ENCODE measurements at places on chromosomes 6 and 20.
A peak's percentile ranks its signal among the peaks of the same experiment; 100 is the strongest.

- DNase-seq, result peak; percentile 12
Observed at GRCh38 chr6:29887330-29887818, 55.0 kb upstream of the HLA-A start.

DNA sequence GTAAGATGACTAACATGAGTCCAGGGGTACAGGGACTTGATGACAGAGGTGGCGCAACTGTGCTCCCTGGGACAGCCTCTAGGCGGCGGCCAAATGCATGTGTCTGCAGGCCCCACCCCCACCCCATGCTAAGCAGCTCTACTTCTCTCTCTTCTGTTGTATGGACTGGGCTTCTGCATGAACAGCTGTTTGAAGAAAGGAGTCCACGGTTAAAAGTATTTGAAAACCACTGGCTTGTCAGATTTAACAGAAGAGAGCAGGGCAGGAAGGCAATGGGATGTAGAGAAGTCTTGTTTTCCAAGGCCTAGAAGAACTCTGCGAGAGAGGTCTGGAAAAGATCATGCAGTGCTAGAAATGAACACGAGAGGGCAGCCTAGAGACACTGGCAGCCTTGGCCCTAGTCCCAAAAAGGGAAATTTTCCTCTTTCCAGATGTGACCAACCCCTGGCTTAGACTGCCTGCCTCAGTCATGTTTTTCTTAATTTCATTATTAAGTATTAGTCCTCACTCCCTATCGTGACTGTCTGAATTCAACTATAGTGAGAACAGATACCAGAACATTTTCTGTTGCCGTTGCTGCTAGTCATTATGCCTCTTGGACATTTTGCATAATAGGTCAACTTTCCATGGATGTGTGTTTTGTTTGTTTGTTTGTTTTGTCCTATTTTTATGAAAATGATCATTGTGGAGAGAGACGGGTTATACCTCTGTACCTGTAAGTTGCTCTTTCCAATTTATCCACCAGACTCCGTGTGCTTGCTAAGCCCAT is 265.0 kb downstream of the ADGRG6 start:
- DNase-seq, result peak; percentile 51

- no peak for DNase-seq
Observed at GRCh38 chr6:170037541-170038250, 253.2 kb downstream of the DLL1 start.

DNA sequence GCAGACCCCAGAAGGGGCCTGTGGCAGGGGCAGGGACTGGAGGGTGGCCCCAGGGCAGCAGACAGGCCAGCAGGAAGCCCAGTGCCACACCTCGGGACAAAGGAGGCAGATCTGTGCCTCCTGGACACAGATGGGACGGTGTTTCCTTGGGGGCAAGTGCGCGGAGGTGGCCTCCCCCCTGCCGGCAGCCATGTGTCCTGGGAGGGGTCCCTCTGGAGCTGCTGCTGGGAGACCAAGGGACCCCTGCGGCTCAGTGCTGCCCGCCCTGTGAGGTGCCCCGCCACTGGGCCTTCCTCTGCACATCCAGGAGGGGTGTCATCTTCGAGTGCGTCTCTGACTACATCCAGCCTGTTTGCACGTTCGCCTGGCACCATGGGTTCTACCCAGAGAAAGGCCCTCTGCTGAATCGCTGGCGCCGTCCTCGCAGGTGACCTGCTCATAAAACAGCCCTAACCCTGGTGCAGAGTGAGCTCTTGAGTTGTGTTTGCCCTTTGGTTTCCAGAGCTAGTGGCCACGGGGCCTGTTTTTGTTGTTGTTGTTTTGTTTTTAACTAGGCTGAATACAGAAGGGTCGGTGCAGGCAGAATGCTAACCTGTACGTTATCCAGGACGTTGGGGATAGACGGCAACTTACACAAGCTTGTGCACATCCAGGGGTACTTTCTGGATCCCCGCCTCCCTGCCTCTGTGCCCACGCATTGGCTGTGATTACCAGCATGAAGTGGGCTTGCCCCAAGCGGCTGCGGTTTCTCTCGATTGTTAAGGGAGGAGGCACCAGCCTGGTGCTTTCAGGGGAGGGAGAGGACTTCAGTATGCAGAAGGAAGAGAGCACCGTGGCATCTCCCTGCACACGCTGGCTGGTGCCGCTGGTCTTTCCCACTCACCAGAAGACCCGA is 1.3 kb upstream of the KCNQ2 start:
- DNase-seq, result no peak

DNA sequence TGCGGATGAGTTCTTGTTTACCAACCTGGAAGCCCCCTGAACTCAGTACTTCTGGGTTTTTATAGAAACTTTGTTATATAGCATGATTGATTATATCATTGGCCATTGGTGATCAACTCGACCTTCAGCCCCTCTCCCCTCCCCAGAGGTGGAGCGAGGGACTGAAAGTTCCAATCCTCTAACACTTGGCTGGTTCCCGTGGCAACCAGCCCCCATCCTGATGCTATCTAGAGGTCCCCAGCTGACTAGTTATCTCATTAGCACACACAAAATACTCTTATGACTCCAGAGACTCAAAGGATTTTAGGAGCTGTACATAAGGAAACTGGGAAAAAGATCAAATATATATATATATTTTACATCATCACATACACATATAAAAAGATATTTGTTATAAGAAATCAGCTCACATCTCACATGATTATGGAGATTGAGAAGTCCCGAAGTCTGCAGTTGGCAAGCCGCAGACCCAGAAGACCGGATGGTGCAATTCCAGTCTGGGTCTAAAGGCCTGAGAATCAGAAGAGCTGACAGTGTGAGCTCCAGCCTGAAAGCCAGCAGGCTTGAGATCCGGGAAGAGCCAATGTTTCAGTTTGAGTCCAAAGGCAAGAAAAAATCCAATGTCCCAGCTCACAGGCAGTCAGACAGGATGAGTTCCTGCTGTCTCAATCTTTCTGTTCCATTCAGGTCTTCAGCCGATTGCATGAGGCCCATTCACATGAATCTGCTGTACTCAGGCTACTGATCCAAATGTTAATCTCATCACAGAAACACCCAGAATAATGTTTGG is 179.3 kb upstream of the DTNBP1 start:
- no peak for DNase-seq

- no peak for DNase-seq
Observed at GRCh38 chr6:106973018-106973835, 1.3 kb downstream of the CD24 start.

GRCh38 chr6:90195094-90195829 is 101.4 kb downstream of the BACH2 start:
- DNase-seq, result no peak

- no peak for DNase-seq
Observed at GRCh38 chr20:17538517-17539170, 7.5 kb upstream of the BFSP1 start.

- no peak for DNase-seq
Observed at GRCh38 chr6:14711056-14711703, 534.7 kb upstream of the JARID2 start.

- no peak for DNase-seq
Observed at GRCh38 chr6:52735071-52735470, 28.2 kb downstream of the GSTA2 start.

GRCh38 chr6:84871925-84872324 is 107.5 kb upstream of the TBX18 start:
- no peak for DNase-seq

DNA sequence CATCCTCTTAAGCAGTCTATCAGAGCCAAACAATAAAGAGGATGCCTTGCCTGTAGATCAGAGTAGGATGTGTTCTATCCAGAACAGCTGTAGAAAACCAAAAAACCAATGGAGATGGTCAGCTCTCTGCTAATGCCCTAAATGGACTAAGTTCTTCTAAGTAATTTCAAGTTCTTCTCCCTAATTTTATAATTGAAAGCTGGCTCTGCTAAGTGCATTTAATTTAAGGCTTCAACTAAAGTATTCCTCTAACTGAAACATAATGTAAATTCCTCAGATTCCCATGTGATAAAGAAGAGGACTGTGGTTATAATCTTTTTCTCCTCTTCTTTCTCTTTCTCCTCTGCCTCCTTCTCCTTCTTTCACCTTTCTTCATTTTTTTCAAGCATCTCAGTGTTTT is 709.5 kb downstream of the KIF16B start:
- DNase-seq, result no peak

DNA sequence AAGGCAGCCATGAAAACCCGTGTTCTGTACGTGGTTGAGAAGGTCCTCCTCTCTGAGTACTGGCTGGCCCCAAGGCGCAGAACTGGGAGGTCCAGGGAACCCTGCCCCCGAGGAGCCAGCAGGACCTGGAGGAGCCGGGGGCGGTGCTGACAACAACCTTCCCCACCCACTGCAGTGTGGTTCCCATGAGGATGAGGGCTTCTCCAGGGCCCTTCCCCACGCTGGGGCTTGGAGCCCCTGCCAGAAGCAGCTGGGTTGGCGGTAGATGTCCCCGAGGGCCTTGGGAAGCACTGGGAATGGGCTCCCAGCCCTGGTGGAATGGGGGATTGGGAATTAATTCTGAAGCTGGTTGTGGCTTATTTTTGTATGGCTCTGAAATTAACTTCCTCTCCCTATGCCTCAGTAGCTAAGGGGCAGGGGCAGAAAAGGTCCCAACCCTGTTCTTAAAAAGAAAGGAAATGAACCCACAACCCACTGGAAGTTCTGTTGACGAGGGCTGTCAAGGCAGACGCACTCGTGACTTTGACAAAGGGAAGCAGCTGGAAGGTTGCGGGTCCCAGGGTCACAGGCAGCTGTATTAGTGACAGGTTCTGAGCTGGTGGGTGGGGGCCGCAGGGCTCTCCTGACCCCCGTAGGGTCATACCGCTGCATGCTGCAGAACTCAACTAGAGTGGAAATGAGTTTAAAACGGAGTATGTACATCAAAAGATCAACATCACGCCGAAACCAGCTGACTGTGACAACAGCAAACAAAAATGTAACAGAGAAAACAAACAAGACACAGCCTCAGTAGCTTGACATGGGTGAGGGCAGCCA is 13.9 kb upstream of the HELZ2 start:
- DNase-seq, result no peak

- DNase-seq, result no peak
Observed at GRCh38 chr6:166341977-166342348, 382 bp downstream of the SFT2D1 start.

DNA sequence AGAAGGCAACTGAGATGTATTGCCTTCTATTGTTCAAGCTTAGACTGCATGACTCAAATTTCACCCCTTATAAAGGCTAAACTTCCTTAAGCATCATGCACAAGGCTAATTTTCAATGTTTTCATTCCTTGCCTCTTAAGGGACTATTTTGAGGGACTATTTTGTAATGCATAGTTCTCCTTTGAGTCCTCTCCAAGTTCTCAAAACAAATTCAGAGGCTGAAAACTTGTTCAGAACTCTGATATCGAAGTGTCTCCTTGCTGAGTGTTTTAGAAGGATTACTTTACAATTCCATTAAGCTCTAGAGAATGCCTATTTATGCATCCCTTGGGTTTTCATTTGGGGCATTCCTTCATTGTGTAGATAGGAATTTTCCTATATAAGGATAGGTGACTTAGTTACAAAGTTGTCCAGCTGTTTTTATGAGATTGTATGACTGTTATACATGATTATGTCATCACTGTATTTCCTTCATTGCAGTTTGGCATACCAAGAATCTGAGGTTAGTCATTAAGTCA is 41.7 kb downstream of the COL19A1 start:
- no peak for DNase-seq

DNA sequence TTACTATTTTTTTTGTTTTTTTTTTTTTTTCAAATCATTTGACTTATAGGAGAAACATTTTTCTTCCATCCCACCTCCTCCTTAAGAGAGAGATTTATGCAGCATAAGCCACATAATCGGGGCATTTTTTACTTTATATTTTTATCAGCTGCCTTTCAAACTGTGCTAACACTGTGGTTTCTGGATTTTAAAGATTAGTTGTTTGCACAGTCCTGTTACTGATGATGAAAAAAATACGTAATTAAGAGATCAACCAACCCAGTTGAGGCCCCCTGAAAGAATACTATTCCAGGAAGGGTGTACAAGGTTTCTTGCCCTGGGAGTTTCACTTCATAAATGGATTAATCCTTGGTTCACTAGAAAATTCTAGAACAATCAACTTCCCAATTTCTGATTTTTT is 68.3 kb downstream of the MMS22L start:
- no peak for DNase-seq

GRCh38 chr6:52536424-52536916 is 40.4 kb downstream of the TRAM2 start:
- DNase-seq, result no peak

DNA sequence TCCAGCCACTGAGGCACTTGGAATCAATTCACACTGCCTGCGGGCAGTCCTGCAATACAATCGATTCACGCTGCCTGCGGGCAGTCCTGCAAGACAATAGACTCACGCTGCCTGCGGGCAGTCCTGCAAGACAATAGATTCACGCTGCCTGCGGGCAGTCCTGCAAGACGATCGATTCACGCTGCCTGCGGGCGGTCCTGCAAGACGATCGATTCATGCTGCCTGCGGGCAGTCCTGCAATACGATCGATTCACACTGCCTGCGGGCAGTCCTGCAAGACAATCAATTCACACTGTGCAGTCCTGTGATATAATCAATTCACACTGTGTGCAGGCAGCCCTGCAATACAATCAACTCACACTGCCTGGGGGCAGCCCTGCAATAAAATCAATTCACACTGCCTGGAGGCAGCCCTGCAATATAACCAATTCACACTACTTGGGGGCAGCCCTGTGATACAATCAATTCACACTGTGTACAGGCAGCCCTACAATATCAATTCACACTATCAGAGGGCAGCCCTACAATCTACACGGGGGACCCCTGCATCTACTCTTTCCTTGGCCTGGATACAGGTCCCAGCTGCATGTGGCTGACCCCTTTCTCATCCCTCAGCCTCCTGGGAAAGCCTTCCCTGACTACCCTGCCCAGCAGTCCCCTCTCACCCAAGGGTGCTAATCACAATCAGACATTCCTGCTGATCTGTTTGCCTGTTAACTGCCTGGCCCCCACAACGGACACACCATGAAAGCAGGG is 10.4 kb downstream of the TAF4 start:
- DNase-seq, result no peak

DNA sequence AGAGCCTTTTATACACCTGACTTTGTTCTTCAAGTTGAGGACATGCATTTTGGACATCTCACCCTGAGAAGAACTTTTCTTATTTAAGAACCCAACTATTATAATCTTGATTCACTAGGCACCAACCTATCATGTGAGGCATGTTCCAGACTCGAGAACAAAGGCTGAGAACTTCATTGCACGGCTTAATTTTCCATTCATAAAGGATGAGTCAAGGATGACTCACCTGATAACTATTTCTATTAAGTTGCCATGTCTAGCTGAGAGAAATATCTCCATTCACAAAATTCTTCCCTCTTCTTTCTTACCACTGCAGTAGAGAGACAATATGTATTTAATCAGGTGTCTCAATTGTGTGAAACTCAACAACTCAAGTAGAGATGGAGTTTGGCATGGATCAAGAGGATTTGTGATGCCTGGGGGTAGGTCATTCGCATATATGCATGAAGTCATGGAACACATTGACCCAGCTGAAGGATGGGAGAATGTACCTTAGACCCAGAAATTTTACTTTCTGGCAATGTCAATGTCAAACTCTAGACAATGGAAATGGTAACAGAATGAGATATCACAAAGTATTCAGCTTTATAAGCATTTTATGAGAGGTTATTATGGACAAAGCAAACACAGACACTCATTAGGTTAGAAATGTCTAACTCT is 208.7 kb upstream of the PRND start:
- DNase-seq, result no peak
